ENCODE measurements at places on chromosomes 2 and 18.

GRCh38 chr18:2656981-2657512 lies 1.5 kb downstream of the SMCHD1 start:
- DNase-seq = no peak

GRCh38 chr18:49625021-49625691 lies 63.3 kb downstream of the LIPG start:
- peak; percentile 57 for DNase-seq

DNA sequence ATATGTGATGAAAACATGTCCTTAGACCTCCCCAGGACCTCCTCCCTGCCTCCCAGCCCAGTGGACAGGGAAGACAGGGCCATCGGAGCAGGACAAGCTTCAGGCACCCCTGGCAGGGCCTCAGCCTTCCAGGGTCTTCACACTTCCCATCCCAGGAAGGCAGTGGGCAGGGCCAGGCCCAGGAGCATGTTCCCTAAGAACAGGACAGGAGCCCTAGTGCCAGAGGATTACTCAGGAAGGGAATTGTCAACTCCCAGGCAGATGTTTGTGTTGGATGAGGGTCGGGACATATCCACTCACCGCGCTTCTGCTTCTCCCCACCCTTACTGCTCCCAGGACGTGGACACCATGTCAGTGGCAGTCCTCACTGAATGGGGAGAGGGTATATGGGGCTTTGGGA lies 138.9 kb downstream of the TNS1 start:
- DNase-seq = no peak

DNA sequence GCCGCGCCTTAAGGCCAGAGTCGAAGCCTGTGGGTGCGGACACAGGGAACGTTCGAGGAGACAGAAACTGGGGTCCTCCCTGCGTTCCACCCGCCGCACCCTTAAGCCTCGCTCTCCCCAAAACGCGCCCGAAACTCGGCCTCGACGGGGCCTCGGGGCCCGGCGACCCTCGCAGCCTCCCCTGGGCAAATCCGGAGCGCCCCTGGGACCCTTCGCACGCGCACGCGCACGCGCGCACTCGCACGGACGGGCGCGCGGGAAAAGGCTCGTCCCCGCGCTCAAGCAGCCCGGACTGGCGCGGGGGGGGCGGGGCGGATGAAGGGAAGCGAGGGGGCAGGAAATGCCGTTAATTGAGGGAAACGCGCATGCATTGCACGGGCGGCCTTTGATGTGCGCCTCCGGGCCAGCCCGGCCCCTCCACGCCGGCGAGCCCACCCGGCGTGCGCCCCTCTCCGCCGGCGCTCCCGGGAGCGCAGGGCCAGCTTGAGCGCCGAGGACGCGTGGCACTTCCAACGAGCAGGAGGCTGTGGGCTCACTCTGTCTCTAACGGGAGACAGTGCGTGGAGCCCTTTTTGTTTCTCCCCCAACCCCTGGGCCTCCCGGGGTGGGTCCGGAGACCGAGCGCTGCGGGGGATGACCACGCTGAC lies 5.4 kb upstream of the SALL3 start:
- no peak for DNase-seq

- DNase-seq = no peak
Measured at GRCh38 chr2:62968168-62968567, 82.5 kb upstream of the OTX1 start.

DNA sequence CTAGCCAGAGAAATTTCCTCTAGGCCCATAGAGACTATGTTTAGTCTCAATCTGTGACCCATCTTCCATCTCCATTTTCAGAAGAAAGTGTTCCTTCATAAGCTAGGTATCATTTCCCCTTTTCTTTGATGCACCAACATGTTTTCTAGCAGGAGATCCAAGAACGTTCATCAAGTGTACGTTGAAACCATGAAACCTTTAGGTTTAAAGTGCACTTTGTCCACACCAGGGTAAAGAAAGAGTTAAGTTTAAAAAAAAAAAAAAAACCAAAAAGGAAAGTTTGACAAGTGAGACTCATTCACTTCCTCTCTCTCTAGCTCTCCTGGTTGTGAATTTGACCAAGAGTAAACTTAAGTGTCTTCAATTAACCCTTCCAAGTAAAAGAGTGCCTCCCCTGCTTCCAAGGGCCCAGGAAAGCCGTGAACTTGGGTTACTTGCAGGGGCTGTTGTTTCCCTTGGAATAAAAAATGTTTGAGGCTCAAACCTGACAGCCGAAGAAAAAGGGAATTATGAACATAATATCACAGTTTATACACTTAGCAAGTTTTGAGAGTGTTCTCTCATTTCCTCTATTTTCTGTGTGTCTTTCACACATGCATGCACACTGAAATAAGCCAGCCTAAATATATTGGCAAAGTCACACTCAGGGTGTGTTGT lies 56.7 kb downstream of the LBH start:
- DNase-seq = no peak

DNA sequence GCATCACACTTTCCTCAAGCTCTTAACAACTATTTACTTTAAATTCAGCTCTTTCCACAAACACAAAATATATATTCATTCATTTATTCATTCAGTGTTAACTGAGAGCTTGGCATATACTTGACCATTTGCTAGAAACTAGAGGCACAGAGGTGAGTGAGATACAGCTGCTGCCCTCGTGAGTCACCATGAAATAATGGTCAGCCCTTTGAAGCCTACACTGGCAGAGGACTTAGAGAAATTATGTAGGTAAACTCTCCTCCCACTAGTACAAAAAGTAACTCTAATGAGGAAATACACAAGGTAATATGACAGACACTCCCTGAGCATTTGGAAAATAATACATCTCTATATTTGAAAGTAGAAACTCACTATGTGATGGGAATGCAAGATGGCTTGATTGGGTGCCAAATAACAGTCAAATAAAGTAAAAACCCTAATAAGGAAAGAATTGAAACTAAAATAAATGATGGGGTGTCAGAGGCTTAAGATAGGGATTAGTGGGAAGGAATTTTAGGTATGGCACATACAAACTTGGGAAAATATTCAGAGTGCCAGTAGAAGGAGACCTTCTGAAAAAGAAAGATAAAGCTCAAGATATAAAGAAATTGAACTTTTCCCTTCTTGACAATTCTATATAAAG lies 61.1 kb downstream of the ANTXR1 start:
- DNase-seq = no peak

DNA sequence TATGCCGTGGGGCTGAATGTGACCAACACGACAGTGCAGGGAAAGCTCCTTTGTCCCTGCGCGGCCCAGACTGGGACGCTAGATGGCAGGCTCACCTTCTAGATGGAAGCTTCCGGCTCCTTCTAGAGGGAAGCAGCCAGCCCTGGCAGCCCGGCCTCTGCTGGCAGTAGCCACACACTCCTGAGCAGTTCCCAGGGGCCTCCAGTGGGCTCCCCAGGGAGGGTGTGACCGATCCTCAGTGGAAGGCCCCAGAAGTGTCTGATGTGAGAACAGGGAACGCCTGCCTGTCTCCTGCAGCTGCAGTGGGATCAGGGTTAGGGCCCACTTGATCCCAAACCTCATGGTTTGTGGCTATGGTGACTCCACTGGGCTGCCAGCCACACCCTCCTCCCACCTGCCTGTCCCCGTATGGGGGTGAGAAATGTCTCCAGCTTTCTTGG lies 48.5 kb upstream of the LRPPRC start:
- peak; percentile 74 for DNase-seq

DNA sequence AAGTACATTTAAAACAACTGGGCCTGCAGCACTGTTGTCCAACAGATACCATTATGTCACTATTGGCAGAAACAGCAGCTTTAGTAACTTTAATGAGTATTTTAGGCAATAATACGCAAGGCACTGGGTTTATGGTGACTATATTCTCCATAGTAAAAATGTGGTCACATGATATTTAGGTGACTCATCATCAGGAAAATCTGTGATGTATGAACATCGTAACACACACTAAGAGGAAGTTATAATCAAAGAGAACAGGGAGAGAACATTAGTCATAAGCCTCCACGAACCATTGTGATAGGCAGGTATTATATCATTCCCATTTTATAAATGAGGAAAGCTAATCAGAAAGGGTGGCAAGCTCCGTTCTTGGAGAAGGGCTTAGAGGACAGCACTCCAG lies 36.9 kb downstream of the RAPH1 start:
- peak; percentile 89 for DNase-seq

GRCh38 chr2:233967164-233967563 lies 50.0 kb downstream of the TRPM8 start:
- DNase-seq = no peak

DNA sequence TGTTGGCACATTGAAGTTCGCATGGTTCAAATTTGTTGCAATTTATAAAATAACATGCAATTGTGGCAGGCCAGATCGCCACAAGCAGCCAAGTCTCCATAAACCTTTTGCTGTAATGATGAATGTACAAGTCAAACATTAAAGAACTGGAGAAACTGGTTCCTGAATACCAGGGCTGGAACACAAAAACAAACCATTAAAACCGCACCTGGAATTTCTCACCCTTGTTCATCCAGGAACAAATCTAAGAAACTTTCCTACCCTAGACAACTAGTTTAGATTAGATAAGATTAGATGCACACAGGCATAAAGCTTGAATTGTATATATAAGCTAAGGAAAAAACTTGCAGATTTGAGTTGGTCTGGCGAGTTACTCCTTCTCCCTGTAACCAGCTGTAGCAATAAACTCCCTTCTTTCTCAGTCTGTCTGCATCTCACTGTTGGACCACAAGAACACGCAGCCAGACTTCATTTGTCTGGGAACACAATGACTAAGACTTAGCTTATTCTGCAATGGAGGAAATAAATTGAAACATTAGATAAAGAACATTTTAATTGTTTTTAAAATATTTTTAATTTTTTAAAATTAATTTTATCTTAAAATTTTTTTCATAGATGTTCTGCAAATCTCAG lies 1835.5 kb upstream of the LRRTM1 start:
- DNase-seq = no peak

GRCh38 chr18:73407506-73407905 lies 539.7 kb upstream of the NETO1 start:
- DNase-seq = peak; percentile 45

DNA sequence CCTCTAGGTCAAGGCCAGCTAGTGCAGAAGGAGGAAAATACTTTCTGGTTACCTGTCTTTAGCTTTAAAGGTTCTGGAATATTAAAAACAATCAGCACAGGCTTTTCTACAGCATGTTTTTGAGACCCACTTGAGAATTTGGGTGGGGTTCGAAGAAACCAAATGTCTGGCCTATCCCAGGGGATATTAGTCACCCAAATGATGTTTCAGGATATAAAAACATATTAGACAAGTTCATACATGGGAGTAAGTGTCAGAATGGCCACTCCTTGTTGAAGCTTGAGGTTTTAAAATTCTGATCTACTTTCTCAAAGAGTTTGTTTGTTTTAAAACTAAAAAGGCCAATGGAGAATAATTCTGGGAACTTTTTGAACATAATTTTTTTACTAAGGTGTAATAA lies 158.6 kb upstream of the DLX2 start:
- no peak for DNase-seq

- DNase-seq = no peak
Measured at GRCh38 chr2:233714121-233714520, 1.4 kb downstream of the UGT1A5 start.

DNA sequence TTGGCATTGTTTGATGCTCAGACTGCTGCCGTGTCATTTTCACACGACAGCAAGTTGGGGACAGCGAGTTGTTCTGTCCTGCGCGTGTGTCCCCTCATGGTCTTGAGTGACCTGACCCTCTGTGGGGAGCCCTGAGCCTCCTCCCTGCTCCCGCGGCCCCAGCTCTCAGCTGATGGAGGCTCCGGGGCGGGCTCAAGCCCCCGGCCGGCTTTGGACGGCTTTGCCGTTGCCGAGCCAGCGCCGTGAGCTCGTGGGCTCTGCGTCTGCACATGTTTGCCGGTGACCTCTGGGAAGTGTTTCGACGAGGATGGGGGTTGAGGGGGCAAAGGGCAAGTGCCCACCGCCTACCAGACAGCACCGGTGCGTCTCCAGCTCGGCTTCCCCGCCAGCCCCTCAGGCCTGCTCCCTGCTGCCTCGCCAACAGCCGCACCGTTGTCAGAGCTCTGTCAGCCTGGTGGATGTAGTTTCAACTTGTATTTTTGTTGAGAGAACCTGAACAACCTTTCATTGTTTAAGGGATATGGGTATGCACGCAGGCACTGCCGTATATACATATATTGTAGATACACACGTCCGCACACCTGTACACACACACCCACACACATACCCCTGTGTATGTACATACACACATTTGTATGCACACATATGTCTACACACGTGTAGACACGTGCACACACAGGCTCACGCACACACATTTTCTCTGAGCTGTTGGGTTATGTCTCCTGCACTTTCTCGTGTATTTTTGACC lies 13.7 kb downstream of the PDCD1 start:
- DNase-seq = no peak

- no peak for DNase-seq
Measured at GRCh38 chr2:3986530-3987258, 283.3 kb downstream of the DCDC2C start.

- DNase-seq = no peak
Measured at GRCh38 chr2:239517686-239518085, 116.9 kb upstream of the HDAC4 start.

- no peak for DNase-seq
Measured at GRCh38 chr2:3704692-3705091, 1.3 kb downstream of the DCDC2C start.

DNA sequence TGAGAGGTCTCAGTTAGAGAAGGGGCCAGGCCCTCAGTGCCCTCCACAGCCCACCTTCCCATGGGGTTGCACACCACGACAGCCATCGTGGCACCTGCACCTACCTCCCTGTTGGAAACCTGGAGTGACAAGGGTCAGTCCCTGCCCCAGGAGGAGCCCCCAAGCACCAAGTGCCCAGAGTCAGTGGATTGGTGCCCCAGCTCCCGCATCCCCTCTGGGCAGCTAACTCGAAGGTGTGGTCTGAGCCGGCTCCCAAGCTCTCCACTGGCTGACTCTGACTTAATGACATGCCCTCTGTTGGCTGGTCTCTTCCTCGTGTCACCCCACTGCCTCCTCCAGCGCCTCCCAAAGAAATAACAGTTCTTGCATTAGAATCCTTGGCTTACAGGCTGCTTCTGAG lies 116.4 kb downstream of the NDUFA10 start:
- DNase-seq = no peak
